Frontal cortex (tissue), 4 donors: ENCODE measurements at places on chromosomes 3 and 15.
A peak's percentile ranks its signal among the peaks of the same experiment; 100 is the strongest.

GRCh38 chr3:129233538-129233937 lies 15.9 kb upstream of the COPG1 start:
- DNase-seq = no peak

DNA sequence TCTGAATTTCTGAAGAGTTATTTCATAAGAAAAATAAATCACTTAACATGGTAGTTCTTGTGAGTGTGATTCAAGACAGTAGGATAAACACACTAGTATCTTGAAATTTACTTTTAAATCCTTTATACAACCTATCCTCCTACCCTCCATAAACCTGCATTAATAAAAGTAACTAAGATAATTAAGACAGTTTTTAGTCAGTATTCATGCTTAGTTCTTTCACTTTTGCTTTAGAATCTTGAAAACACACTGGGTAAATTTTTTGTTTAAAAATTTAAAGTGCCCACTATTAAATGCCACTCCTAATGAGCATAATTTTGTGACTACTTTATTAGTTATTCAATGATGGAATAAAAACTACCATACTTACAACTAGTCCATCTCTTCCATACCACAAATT lies 28.8 kb downstream of the GOLIM4 start:
- no peak for DNase-seq

- DNase-seq = no peak
Observed at GRCh38 chr15:80211976-80212375, 40.0 kb downstream of the CTXND1 start.

GRCh38 chr15:50134524-50135024 lies 15.5 kb upstream of the ATP8B4 start:
- peak; percentile 28 for DNase-seq

DNA sequence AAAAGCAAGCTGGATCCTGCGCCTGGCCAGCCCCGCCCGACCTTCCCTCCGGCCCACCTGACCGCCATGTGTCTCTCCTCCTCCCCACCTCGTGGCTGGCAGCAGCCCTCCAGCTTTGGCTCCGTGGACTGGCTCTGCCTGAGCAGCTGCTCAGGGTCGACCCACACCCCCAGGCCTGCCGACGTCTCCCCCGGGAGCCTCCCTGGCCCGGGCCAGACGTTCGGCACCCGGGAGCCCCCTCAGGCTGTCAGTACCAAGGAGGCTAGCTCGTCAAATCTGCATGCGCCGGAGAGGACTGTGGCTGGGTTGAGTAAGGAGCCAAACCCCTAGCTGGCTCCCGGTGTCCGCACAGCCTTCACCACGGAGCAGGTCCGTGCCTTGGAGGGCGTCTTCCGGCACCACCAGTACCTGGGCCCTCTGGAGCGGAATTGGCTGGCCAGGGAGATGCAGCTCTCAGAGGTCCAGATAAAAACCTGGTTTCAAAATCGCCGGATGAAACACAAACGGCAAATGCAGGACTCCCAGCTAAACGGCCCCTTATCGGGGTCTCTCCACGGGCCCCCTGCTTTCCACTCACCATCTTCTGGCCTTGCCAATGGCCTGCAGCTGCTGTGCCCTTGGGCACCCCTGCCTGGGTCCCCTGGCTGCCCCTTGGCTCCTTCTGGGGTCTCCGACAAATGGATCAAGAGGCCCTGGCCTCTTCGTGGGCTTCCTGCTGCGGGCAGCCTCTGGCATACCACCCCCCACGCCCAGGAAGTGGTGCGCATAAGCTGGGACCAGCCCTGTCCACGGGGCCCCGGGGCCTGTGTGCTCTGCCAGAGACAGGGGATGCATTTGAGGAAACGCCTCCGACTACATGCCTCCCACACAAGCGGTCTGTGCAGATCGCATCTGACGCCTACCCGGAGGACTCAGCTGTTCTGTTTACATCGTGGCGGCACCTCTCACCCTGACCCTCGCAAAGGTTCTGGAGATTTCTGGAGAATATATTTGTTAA lies 345.0 kb downstream of the ZNF385D start:
- no peak for DNase-seq

DNA sequence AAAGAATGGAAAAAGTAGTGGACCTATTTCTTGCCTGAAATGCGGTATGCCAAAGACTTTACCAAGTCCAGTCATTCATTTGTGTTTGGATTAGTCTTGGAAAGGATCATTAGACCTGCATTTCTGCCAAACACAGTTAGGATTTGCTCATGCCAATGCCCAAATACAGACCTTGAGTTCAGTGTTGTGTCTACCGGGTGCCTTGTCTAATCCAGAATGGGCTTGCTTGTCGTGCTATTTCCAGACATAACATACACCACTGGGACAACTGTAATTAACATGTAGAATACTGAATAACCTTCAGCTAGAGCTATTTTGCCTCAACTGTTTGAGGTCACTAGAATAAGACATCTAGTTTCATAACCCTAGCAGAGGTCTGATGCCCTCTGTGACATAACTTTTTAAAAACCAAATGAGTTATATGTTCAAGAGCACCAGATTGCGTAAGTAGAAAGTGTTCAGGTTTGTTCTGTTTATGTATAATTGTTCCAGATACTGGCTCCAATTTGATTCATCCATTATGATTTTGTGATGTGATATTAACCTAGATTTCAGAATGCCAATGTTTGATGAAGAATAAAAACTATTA lies 145.3 kb upstream of the DPH6 start:
- no peak for DNase-seq

- DNase-seq = no peak
Observed at GRCh38 chr3:45145223-45145622, 955 bp downstream of the CDCP1 start.

DNA sequence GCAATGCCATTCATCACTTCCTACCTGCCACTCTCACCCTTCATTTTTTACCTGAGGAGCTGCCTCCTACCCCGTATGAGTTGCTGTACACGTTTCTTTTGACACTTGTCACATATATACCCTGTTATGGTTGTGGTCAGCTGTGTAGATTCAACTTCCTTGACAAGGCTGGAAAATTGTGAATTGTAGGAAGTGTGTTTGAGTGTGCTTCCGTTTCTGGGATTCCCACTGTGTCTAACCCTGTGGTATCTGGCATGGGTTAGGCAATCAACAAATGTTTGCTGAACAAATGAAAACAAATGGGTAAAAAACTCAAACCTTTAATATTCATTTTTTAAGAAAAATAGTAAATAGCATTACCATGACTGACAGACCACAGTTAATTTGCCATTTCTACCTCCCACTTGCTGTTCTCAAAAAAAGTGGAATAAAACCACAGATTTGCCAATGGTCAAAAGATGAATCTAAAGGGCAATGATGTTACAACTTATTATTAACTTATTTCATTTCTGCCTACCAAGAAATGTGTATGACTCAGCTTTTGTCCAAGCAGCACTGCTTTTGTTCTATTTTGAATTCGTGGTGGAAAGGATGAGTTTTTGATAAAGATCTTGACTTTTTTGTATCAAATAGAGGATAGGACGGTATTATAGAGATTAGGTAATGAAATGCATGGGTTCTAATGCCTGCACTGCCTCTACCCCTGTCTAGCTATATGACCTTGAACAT lies 404.6 kb downstream of the LPP start:
- DNase-seq = no peak

GRCh38 chr15:97875513-97876280 lies 84.8 kb upstream of the ARRDC4 start:
- DNase-seq = no peak

DNA sequence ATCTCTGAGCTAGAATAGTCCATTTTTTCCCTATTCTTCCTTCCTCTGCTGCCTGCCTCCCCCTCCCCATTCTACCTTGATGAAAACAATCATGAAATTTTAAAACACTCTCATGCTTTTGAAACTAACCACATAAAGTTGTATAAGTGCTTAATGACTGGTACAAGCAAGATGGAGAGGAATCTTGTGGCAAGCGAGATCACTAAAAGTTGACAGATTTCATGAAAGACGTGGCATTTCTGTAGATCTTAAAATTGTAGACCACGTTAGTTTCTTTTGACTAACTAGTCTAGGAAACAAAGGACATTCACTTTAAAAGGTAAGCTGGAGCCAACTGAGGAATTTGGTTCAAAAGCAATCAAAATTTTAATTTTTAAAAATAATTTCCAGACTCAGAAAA lies 35.4 kb downstream of the HHLA2 start:
- DNase-seq = no peak

DNA sequence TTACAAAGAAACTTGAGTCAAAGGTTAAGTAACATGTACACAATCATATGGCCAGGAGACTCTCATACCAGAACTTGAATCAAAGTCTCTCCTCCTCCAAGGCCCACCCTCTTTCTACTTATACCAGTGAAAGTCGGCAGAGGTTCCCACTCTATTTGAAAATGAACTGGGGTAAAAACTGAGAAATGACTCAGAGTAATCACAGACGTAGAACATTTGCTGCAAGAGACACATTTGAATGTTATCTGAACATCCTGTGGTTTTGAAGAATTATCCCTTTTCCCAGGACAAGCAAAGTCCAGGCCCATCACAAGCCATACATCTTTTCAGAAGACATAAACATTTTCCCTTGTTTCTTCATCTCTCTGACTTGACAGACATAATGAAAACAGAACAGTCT lies 55.8 kb downstream of the SHOX2 start:
- no peak for DNase-seq

DNA sequence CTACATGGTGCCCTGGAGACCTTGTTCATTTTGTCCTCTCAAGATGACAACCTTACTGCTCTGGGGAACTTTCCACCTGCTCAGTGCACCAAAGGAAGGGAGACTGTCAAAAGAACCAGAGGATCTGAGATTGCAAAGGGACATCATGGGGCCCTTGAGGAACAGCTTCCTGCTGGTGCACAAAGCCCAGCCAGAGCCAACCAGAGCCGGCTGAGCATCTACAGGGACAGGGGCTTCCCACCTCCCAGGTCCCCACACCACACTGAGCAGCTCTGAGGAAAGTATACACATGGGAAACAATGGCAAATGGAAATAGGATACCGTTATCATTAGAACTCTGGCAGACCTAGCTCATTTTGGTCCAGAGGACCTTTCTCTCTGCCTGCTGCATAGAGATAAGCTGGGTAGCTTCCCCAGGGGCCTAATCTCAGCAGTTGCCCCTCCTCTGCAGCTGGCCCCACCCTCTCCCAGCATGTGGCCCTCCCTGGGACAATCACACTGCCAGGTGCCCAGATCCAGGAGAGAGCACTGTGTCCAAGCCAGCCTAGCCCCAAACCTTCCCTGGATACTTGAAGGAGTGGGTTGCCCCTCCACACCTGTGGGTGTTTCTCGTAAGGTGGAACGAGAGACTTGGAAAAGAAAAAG lies 123.4 kb upstream of the PRR20G start:
- DNase-seq = no peak

DNA sequence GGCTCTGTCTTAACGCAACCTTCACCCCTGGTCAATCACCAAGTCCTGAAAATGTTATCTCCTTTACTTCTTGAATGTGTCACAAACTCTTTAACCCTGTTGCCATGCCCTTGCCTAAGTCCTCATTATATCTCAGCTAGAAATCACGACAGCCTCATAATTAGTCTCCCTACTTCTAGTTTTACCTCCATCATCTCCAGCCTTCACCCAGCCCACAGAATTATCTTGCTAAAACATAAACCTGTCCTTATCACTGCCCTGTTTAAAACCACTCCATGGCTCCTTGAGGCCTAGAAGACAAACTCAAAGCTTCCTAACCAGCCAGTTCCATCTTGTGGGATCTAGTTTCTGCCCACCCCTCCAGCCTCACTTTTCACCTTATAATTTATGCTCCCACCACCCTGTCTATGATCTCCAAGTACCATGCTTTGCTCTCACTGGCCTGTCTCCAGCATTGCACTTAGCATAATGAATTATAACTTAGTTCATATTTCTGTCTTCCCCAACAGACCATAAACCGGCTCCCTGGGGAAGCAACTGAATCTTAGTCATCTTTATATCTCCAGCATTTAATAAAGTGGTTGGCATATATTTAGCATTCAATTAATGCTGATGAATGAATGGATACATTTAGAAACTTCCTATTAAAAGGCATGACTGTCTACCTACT lies 39.2 kb downstream of the GPR176 start:
- no peak for DNase-seq
